ENCODE measurements at places on chromosomes 2 and 18.
A peak's percentile ranks its signal among the peaks of the same experiment; 100 is the strongest.

DNA sequence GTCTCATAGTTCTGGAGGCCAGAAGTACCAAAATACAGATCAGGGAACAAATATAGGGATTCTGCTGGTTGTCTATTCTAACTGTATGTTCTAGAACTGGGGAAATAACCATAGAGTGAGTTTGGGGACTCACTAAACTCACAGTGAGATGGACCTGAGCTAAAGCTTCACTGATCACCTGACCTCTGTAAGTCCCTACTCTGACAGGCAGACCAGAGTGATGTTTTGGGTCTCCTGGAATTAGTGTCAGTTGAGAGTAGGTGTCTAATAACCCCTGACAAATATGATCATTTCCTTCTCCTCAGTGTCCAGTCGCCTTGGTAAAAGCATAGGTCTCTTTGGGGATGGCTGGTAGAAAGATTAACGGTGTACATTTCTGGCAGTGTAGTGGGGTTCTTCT lies 14.2 kb downstream of the PIKFYVE start:
- DNase-seq: no peak

DNA sequence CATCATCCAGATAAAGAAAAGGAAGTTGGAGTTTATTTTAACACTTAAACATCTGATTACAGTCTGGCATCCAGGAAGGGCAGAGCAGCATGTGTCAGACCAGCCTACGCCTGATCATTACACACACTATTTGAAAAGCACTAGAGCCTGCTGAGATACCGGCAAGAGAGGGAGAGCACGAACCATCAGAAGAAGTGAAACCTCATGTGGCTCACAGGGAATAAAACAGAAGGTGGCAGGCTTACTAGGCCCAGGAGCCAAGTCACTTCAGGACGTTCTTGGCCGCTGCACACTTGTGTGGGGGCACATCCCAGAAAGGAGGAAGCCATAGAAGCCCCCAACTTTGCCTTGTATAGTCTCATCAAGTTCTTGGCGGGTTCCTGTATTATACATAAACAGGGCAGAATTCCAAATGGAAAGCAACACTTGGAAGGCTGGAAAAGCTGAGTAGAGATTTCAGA lies 105.5 kb downstream of the UGGT1 start:
- no peak for DNase-seq

DNA sequence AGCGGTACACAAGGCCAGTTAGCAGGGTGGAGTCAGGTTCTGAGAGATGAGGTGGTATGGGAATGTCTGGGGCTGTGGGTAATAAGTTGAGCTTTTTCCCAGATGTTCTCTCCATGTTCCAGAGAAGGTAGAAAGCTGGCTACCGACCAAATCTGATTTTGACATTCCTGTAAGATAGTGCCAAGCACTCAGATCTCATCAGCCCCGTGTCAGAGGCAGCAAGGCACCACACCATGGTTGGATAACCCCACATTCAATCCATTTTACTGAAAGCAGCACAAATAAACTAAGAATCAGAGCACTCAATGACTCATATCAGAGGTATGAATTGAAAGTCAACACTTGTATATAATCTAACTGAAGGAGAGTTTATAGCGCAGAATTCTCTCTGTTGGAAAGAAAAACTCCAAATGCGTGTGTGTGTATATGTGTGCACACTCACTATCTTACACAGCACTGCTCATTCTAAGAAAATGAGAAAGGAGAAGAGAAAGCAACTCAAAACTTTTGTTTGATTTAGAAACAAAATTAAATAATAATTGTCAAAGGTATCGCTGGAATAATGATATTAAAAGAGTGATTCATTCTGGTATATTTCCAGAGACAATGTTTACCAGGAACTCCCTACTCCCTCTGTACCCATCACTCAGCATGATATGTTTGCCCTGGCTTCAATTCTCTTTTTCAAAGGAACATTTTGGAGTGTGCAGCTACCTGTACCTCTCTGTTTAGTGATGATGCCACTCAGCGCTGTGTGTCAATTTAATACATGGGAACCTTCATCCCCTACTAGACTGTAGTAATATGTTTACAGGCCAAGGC lies 375.1 kb upstream of the ID2 start:
- DNase-seq: no peak

- DNase-seq: no peak
These were observed 176.8 kb downstream of the ZEB2 start for GRCh38 chr2:144343145-144343544.

- DNase-seq: no peak
These were observed 223.9 kb upstream of the SESTD1 start for GRCh38 chr2:179488563-179488962.

GRCh38 chr2:106106622-106107508 lies 87.2 kb downstream of the UXS1 start:
- no peak for DNase-seq

DNA sequence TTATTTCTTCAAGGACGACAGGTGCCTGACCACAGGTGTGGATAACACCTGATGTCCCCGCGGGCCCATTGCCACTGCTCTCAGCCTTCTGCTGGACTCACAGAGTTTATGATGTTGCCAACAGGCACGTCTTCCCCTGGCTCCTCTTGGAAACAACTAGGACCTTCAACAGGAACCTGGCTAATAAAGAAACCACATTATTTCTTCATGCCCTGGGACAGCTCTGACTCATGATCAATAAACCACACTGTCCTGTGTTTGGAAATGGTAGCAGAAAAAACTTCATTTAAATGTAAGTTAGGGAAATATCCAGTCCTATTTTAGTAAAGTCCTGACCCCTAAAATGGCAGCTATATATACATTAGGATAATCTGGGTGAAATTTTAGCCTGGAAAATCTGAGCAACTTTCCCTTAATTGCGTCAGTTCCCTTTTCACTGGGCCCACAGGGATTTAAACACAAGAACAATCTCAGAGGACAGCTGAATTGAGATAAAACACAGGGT lies 158.9 kb downstream of the VAPA start:
- no peak for DNase-seq

GRCh38 chr18:78396077-78396476 lies 583.5 kb upstream of the SALL3 start:
- DNase-seq: no peak

GRCh38 chr2:133596701-133597393 lies 28.6 kb upstream of the NCKAP5 start:
- DNase-seq: no peak

GRCh38 chr2:36371070-36371874 lies 15.7 kb downstream of the CRIM1 start:
- peak; percentile 41 for DNase-seq

DNA sequence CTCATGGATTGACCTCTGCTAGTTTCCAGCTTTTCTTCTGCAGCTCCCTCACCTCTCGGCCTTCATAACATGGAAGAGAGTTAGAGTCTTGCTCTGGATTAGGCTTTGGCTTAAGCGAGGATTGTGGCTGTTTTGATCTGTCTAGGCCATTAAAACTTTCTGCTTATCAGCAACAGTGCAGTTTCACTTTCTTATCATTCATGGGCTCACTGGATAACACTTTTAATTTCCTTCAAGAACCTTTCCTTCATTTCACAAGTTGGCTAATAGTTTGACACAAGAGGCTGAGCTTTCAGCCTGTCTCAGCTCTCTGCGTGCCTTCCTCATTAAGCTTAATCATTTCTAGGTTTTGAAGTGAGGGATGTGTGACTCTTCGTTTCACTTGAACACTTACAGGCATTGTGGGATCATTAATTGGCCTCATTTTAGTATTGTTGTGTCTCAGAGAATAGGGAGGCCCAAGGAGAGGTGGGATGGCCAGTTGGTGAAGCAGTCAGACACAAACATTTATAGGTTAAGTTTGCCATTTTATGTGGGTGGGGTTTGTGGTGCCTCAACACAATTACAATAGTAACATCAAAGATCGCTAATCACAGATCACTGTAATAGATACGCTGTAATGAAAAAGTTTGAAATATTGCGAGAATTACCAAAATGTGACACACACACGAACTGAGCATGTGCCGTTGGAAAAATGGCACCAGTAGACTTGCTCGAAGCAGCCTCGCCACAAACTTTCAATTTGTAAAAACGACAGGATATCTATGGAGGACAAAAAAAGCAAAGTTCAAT lies 129.3 kb downstream of the ZNF236 start:
- peak; percentile 84 for DNase-seq

DNA sequence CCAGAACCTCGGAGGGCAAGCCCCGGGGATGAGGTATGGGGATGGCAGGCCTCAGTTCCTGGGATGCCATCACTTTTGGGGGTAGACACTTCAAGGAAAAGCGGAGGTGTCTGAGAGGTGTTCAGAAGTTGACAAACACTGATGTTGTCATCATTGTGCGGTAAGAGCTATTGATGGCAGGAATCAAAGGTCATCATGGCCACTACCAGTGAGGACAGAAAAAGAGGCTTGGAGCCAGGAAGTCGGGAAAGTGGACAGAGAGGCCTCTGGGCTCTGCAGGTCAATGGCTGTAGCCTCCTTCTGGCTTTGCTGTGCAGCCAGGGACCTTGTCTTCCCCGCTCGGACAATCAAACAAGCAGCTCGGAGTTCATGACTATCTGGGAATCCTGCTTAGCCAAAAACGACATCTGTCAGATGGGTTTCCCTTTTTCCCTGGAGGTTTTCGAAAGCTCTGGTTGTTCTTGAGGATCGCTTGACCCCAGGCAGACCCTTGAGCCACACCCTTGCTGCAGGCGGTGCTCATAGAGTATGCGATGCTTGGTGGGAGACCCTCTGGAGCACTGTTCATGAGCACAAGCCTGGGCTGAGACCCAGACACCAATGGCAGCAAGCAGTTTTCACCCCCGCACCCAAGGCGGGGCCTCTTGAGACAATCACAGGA lies 19.4 kb downstream of the ACKR3 start:
- no peak for DNase-seq

- no peak for DNase-seq
These were observed 249.1 kb upstream of the TEKT4 start for GRCh38 chr2:94622113-94622618.

GRCh38 chr18:26864658-26865057 lies 849 bp downstream of the AQP4 start:
- no peak for DNase-seq

DNA sequence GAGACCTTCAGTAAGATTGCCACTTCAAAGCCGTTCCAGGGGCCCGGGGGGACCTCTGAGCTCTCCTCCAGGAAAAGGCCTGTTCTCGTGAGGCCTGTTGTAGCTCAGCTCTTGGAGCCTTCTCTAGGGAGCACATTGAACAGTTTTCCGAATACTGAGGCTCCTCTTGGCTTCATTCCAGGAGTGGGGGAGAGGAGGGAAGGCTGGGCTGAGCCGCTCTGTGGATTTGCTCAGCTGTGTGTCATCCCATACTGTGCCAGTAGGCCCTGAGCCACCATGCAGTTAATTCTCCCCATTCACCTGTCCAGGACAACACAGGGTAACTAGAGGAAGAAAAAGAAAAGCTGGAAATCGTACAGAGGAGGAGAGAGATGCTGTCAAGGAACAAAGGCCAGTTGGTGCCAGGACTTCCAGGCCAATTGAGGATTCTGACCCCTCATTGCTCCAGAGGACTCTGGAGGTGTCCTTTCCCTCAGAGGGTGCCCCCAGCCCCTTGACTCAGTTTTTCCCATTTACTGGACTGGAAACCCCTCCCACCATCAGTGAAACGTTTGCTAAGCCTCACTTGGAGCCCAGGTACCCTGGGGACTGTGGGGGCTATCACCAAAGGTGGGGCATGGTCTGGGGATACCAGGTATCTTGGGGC lies 41.4 kb downstream of the HS1BP3 start:
- no peak for DNase-seq

DNA sequence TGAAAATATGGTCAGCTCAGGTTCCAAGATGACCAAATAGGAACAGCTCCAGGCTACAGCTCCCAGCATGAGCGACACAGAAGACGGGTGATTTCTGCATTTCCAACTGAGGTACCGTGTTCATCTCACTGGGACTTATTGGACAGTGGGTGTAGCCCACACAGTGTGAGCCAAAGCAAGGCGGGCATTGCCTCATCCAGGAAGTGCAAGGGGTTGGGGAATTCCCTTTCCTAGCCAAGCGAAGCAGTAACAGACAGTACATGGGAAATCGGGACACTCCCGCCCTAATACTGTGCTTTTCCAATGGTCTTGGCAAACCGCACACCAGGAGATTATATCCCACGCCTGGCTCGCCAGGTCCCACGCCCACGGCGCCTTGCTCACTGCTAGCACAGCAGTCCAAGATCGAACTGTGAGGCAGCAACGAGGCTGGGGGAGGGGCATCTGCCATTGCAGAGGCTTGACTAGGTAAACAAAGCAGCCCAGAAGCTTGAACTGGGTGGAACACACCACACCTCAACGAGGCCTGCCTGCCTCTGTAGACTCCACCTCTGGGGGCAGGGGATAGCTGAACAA lies 57.5 kb downstream of the WDPCP start:
- DNase-seq: no peak

GRCh38 chr2:8546612-8547283 lies 135.1 kb upstream of the ID2 start:
- no peak for DNase-seq

DNA sequence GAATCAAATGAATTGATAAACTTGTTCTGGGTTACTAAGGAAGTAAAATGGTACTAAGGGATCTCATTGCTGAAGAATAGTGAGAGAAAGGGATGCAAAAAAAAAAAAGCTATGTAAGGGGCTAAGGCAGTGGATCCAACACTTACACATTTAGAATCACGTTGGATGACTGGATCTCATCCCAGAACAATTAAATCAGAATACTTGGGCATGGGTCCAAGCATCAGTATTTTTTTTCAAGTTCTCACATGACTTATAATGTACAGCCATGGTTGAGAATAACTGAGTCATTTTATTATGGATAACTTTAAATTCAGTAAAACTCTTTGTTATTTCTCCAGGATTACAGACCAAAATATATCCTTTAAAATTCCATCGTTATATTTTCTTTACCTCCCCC lies 8.5 kb downstream of the DSC1 start:
- DNase-seq: no peak

GRCh38 chr2:27095745-27096651 lies 9.4 kb downstream of the KHK start:
- peak; percentile 71 for DNase-seq

All from erythroblast (primary cell).